Stimulated activated CD8-positive, alpha-beta memory T cell treated with anti-CD3 and anti-CD28 coated beads, Interleukin-12 subunit alpha, Interleukin-12 subunit beta, amount 100 ng/mL, for 1 hour (primary cell): ENCODE measurements at places on chromosomes 11 and 22.

GRCh38 chr11:116473790-116474346 is 298.9 kb downstream of the BUD13 start:
- no peak for DNase-seq

DNA sequence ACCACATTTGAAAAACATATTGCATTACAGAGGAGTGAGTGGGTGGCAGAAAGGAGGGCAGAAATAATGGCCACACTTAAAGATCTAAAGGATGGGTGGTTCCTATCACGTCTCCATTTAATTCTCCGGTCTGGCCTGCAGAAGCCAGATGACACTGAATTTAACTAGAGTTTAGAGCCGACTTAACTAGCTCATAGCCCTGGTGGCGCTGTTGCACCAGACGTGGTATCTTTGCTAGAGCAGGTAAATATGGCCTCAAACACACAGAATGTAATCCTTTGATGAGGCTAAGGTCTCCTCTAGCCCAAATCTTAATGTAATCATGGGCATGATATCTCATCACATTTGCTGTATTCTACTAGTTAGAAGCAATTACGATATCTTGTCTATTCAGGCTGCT is 51.5 kb upstream of the GAL start:
- no peak for DNase-seq

GRCh38 chr11:15071556-15072255 is 1.7 kb upstream of the CALCB start:
- no peak for DNase-seq

GRCh38 chr11:104531075-104531474 is 367.1 kb upstream of the PDGFD start:
- DNase-seq, result no peak

DNA sequence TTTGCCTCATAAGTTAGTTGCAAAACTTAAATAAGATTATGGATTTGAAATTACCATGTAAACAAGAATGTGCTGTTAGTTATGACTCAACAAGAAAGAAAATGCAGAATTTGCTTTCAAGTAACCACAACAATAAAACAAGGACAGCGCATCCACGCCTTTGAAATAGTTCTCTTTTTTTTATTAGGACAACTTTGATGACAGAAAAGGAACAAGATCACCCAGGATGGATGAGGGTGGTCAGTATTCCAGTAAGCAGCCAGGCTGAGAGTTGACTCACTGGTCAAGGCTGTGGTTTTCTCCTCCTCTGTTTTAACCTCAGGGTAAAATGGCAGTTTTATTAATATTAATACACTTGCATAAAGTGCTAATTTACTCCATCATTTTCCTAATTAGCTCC is 544.4 kb downstream of the OPCML start:
- no peak for DNase-seq

DNA sequence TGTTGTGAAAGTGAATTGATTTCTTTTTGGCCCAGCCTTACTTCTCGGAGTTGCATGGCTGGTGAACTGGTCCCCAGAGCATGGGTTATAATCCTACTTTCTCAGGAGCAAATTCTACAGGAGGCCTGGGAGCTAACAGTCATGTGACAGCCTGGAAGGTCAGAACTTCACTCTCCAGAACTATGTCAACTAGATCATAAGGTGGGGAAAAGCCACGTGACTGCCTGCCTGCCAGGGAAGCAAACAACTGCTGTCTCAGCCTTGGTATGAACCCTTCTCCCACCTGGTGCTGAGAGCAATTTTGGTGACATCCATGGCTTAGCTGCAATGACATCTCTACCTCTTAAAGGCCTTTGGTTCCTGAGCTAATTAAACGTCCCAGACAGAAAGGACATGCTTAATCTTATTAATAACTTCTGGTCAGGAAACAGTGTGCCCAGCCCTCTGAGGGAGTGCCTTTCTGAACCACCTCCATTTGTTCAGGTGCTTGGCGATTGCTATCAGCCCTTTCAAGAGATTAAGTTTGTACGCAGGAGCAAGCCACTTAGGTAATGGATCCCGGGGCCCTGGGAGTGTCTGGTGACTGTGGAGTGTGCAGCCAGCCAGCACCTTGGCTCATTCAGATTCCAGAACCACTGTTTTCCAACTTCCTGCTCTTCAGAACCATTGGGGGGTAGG is 1.4 kb upstream of the CREB3L1 start:
- no peak for DNase-seq

DNA sequence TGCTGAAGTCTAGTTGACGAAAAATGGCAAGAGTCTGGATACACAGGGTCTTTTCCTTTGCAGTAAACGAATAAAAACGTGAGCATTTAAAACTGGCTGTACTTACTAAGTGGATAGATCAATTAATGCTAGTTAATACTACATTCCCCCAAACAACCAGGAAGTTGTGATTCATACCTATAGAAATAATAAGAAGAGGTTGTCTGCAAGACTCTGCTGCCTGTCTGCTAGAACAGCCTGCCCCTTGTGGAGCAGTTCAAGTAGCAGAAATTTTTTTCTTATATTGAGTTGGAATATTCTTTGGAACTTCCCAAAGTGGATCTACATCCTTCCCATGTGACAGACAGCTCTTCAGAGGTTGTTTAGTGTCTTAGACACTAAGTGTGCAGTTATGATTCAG is 86.8 kb downstream of the TEAD1 start:
- no peak for DNase-seq

- DNase-seq, result no peak
These were observed 40.3 kb downstream of the TPBGL start for GRCh38 chr11:75280770-75281468.

DNA sequence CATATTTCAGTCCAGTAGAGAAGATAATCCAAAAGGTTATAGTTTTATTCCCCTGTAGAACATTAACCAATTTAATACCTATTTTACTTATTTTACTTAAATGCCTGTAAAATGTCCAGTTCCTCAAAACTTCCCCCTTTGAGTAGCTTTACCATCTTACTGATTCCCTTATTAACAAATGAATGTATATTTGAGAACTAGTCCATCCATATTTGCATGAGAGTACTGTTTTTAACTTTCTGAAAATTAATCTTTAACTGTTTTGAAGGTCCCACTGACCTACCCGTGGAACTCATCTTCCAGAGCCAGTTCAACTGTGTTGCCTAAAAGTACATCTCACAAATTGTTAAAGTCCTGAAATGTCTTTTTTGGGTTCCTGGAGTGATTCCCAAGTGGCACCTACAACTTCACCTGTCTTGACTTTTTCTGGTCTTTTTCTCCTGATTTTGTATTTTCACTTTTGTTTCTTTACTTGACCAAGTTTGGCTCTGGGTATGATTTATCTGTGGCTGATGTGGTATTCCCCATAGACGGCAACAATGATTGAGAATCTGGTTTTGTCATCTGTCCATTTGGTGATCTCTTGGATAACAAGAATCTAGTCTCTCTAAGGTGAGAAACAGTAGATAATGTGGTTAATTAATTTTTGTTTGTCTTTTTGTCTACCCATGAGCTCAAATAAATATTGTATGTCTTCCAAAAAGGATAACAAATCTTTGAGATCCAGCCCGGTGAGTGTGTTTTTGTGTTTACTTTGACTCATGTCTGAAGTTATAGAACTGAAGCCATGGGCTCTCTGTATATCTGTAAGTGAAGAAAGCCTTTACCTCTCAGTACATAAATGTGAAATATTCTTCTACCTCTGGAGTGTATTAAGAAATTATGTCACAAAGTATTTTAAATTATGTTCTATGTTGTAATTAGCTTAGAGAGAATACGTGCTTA is 174.2 kb downstream of the ETS1 start:
- DNase-seq, result no peak

DNA sequence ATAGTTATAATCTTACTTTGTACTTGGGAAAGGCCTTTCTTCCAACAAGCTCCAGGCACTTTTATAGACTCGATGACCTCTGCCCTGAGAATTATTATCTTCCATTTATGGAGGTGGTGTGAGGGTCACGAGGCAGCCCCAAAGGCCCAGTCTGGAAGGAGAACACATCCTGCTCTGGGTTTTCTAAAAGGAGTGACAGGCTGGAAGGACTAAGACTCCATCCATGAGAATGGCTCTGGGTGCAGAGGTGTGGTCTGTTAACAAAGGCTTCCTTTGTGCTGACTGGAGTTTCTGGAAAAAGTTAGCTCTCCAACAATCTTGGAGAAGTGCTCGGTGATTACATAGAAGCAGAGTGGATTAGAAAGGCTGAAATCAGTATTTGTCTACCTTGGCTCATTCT is 74.7 kb upstream of the SESN3 start:
- no peak for DNase-seq

GRCh38 chr22:28424427-28425080 is 255.1 kb downstream of the TTC28 start:
- no peak for DNase-seq

GRCh38 chr11:61832754-61833153 is 4.7 kb downstream of the FADS2 start:
- no peak for DNase-seq

- no peak for DNase-seq
These were observed 19.1 kb downstream of the OR51E1 start for GRCh38 chr11:4662876-4663275.

GRCh38 chr11:69563946-69564775 is 76.8 kb upstream of the CCND1 start:
- DNase-seq, result no peak
